ENCODE measurements at places on chromosomes 13 and 19.

GRCh38 chr19:28135825-28136224, 1077.1 kb downstream of the UQCRFS1 start:
- DNase-seq = no peak

DNA sequence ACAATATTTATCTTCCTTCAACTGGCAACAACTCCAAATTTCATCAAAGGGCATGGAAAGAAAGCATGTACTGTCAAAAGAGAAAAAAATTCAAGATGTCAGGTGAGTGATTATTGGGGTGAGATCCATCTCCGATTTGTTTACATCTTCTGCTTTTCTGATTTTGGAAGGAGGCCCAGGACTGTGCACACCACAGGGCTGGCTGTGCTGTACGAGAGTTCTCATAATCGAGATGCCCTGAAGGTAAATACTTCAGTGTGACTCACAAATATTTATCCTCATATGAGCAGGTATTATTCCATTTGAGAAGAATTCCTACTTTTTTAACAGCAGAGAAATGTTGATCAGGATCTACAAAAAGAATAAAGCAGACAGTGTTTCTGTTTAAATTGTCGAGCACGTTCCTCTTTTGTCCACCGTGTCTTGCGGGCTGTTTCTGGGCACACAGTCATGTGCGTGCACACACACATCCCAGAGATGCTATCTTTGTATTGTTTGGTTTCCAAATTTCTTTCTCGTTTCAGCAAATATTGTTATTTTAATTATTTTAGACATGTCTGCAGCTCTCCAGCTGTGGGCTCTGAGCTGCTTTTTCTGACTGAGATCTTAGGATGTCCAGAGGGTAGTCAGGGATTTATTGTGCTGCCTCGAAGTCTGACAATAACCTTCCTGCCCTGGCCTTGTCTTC, 103.8 kb downstream of the KL start:
- DNase-seq = no peak

DNA sequence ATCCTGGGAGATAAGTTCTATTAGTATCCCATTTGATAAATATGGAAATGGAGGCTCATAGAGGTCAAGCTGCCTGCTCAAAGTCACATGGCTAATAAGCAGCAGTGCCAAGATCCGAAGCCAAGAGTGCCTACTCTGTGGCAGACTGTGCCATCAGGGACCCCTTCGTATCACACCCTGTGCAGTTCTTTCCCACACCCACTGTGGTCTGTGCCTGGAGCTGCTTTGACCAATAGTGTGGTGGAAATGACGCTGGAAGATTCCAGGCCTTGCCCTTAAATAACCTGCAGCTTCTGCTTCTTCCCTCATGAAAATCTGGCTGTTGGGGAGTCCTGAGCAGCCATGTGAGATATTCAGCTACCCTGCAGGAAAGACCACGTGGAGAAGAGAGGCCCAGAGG, 10.1 kb downstream of the OPA3 start:
- DNase-seq = no peak

DNA sequence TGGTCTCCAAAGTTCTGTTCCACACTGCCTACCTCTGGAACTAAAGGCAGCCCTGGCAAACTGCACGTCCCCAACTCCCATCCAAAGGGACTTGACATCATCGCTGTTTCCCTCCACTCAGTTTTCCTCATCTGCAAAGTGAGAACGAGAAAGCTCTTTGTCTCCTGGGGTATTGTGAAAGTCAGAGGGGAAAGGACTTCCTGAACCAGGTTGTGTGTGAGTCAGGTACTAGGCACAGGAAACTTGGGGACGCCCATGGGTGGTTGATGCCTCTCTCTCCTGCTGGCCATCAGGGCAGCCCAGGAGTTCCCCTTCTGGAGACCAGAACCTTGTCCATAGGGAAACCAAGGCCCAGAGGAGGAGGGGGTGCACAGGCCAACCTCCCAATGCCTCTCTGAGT, 4.7 kb downstream of the CRLF1 start:
- no peak for DNase-seq

DNA sequence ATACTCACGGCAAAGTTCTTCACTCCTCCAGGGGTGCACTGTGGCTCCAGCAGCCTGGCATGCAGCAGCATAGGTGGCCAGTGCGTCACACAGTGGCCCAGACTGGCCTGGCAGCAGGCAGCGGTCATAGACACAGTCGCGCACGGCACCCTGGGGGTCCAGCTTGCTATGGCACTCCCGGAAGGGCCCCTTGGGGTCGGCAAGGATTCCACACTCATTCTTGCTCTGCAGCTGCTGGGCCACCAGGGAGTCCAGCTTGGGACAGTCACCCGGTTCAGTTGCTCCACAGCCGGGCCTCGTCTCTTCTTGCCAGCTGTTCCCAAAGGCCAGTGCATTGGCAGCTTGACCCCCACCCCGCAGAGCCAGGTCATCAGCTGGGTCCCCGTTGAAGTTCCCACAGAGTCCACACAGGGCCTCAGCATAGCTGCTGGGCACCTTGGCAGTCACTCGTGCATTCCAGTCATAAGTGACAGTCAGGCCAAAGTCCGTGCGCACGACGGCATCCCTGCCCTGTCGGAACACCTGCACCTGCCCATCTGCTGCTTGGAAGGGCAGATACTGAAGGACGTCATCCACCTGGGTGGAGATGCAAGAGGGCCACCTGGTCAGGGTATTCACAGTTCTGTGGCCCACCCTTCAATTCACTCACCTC, 20.6 kb downstream of the FCGBP start:
- no peak for DNase-seq

DNA sequence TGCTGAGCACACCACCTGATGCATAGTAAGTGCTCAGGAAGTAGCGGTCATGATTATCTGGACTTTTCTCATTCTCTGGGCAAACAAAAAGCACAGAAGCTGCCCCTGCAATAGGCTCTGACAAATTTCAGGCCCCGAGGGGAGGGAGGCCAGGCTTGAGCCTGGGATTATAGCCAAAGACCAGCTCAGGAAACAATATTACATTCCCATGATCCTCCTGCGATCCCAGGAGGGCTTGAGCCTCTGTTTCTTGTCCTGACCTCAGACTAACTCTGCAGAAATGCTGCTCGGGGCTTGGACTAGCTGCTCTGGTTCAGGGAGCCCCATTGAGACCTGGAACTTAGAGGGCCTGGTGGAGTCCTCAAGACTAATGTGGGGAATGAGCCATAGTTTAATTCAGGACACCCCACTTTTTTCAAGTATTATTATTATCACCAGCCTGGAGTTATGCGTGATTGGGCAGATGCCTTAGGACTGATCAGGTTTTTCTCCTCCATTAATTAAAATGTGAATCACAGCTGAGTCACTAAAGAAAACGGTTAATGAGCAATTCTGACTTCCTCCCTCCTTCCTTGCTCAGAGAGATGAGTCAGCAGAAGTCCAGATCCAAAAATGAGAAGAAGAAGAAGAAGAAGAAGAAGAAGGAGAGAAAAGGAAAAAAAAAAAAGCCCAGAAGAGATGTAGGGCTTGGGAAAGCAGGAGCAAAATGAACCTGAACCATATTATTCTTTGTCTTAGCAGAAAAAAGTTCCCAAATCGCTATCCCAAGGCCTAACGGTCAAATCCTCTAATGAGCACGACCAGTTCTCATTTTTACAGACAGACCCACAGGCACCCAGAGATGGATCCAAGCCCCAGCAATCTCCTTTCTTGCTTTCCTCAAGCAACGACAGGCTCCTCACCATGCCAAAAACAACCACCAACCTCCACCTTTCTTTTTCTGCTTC, 107.2 kb downstream of the CACNA1A start:
- no peak for DNase-seq

GRCh38 chr13:51942189-51942588, 69.1 kb downstream of the ATP7B start:
- no peak for DNase-seq

DNA sequence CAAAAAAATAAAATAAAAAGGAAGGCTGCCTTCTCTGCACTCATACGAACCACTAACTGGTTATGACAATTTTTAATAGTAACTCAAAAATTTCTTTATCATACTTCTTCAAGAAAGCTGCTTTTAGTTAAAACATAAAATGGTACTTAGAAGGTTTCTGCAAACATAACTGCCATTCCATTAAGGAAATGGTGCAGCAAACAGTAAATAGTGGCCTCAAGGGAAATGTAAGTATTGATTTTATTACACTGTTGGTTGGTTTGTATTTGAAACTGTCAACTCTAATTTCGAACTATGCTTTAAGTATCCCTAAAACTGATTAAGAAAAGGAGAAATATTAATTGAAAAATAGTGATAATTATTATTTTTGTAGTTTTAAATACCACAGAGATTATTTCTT, 278.0 kb downstream of the DACH1 start:
- DNase-seq = no peak

- DNase-seq = no peak
These were observed 919 bp downstream of the DACT3 start for GRCh38 chr19:46660008-46660517.

DNA sequence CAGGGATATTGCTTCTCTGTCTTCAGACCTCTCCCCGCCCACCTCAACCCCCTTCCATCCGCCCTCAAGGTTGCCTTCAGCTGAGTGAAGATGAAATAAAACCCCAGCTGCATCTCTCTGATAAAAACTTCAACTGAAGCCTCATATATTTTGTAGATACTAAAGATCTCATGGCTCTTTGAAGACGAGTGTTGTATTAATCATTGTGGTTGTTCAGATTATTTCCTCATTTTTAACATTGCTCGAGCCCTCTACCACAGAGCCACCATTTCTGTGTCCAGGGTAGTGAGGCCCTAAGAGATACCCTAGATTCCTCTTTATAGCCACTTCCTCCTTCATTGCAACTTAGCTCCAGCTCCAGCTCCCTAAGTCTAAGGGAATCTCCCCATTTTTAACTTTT, 312.8 kb upstream of the ZNF507 start:
- no peak for DNase-seq

- no peak for DNase-seq
These were observed 2.2 kb upstream of the ESD start for GRCh38 chr13:46799139-46799538.

GRCh38 chr13:39768962-39769361, 113.5 kb downstream of the COG6 start:
- no peak for DNase-seq

DNA sequence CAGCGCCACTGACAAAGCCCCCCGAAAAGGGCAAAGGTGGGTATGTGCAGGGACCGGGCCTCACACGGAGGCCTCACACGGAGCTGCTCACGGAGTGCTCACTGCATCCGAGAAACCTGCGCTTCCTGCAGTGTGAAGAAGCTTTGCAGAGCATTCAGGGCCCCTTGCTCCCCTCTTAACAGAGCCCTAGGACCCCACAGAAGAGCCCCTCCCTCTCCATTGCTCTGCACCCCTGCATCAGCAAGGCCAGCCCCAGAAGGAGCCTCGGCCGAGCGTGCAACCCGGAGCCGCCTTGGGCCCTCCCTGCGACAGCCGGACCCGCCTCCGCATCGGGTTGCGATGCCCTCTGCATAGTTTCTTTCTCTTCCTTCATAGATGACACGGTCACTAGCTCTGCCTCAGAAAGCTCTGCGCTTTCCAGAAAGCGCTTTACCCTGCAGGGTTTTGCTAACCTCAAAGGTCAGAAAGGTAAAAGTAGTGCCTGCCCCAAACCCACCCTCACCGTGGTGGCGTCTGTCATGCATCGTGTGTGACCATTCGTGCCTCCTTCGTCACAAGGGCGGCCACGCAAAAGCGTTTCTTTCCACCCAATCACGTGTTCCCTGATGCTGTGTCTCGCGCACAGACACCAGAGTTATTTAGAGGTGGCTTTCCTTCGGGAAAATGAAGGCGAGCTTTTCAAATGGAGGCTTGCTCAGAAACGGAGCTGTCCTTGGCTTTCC, 15.7 kb upstream of the F7 start:
- no peak for DNase-seq

GRCh38 chr19:47445937-47446402, 25.7 kb downstream of the SLC8A2 start:
- DNase-seq = no peak

- DNase-seq = no peak
These were observed 18.1 kb downstream of the PGLS start for GRCh38 chr19:17529239-17530158.

GRCh38 chr19:44055870-44056269, 4.0 kb downstream of the ZNF223 start:
- no peak for DNase-seq

GRCh38 chr19:10971107-10971726, 10.4 kb downstream of the SMARCA4 start:
- DNase-seq = no peak

GRCh38 chr13:77048681-77049080, 21.7 kb upstream of the FBXL3 start:
- no peak for DNase-seq

GRCh38 chr19:22427960-22428913, 6.1 kb upstream of the ZNF98 start:
- DNase-seq = no peak

DNA sequence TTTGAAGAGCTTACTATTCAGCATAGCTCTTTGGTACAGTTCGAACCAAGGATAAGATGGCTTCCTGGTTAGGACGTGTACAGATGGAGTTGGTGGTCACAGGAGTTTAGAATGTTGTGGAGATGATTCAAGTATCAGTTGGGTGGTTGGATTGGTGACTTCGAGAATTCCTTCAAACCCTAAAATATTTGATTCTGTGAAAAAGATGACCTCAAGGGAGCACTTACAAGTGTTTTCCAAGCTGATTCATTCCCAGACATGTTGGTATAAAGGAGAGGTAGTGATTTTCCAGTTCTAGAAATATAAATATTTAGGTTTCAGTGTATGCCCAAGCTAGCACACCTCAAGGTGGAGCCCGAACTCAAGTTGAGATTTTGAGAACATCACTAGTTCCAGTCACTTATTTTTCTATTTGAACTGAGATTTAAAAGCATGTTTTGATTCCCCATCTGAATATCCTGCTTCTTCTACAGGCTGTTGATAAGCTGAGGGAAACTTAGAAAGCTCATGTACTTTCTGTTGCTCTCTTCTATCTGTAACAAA, 306.1 kb downstream of the DCT start:
- no peak for DNase-seq

DNA sequence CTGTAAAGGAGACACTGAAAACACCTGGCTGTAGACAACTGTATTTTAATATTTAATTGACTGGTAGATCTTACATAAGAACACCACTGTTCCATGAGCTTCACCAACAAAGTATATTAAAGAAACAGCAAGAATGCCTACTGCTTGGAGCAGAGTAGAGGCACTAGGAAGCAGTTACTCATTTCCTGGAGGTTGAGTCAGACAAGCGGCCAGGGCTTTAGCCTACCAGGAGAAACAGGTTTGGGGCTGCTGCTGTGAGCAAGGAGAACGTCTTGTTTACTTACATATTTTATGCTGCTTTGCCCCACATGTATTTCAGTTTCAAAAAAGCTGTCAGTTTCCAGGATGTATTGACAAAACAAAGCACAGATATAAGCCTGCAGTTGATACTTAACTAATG, 33.4 kb downstream of the ALG5 start:
- no peak for DNase-seq
